ENCODE measurements at places on chromosomes 4 and X.
A peak's percentile ranks its signal among the peaks of the same experiment; 100 is the strongest.

DNA sequence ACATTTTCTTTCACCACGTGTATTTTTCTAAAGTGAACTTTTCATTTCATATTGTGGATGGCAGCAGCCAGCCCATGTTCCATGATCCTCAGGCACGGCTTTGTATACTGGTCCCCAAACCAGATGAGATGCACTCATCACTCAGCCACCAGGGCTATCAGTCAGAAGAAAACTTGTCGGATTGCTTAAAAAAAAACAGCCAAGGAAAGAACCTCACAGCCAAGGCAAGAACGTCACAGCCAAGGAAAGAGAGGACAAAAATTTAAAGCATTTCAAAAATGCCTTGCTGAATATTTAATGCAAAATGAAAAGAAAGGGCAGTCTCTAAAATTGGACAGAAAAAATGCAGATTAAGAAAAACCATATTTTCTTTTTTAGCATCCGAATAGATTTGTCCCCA lies 333.3 kb downstream of the PDGFC start:
- no peak for DNase-seq

- no peak for DNase-seq
Observed at GRCh38 chr4:30396772-30397475, 323.2 kb upstream of the PCDH7 start.

DNA sequence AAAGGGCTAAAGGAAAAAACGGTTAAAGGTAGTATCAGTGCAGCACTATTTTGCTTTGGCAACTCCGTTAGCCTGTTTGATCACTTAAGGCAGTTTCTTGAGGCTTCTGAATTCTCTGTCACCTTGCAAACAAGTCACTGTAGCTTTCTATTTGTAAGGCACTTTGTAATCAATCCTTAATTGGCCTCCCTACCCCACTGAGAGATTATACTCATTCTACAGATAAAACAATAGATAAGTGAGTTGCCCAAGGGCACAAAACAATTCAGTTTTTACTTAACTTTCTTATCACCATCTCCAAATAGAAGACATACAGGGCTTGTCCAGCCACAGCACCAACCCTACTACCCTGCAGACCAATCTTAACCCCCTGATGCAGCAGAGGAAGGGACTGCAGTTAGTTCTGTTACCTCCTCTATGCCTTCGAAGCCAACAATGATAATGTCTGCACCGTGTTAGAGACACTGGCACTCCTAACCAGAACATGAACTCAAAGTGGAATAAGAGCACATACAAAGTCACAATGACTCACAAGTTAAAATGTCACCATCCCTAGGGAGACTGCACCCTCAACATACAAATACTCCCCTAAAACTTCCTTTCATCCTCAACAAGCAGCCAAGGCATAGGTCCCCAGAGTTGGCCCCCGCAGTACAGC lies 1.7 kb downstream of the TMEM185A start:
- no peak for DNase-seq

DNA sequence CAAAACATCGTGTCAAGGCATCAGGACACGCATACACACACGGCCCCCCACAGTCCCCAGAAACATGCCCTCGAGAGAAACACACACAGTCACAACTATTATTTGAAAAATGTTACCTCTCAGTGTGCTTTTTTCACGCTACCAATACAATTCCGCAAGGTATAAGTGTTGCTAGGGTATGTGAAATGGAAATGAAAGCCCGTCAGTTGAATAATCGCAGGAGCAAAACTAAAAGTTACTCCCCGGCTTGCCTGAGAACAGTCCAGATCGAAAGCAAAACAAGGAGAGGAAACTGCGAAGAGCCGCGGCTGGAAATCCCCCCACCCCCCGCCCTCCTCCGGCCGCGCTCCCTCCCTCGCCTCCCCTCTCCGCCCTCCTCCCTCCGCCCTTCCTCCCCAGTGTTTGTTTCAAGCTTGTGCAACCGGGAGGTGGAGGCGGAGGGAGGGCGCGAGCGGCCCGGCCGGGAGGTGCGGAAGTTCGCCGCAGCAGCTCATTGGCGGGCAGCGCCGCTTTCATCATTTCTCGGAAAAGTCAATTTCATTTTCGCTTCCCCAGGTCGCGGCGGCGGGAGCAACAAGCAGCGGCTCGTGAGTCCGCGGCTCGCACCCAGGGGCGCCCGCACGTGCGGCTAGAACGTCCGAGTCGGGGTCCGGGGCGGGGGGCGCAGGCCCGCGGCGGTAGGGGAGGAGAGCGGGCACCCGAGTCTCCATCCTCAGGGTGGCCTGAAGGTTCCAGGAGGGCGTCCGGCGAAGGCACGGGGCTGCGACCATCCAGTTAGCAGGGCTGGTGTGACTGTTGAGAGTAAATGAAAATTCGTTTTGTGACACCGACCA lies at the start of gene IRF2:
TSS of gene IRF2 (minus strand) at position 288 of the 833 bp plus-strand sequence. CDS start 45,486 bp downstream, outside the sequence.
- peak; percentile 88 for DNase-seq

DNA sequence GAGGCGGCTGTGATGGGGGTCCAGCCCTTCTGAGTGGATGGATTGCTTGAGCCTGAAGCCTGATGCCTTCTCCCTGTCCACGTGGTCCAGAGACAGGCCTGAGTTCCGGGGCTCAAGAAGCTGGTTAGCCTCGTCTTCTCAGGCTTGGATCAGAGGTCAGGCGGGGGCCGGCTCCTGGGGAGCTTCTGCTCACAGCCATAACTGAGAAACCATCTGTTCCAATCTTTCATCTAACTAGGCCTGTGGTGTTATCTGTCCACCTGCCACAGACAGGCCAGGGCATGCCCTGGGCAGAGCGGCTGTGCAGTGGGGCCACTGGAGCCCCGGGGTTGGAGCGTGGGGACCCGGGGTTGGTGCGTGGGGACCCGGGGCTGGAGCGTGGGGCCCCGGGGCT lies 63.1 kb downstream of the SORCS2 start:
- DNase-seq, result no peak

DNA sequence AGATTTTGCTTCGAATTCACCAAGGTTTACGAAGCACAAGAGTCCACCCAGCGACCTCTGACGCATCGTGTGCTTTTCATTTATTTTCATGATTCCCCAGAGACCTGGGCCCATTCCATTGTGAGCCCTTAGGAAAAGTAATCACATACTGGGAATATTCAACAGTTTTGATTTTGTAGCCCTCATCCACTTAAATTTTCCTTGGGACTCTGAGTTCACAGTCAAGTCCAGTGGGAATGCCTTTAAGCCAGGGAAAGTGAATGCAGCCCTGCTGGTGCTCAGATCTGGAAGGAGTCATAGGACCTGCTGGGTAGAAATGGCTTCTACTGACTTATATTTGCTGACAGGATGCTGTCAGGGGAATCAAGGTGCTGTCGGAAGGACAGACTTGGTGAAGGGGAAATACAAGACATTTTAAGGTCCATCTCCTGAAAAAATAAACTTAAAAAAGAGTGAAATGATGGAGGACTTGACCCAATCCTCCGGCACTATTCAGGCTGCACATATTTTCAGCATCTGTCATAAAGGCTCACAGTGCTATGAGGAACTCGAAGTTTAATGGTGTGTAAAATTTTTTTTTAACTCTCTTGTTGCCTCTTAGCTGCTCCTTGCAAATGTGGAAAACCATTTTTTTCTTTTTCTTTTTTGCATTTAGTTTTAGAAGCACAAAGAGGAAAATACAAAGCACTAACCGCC lies 204.9 kb downstream of the MID1 start:
- no peak for DNase-seq

DNA sequence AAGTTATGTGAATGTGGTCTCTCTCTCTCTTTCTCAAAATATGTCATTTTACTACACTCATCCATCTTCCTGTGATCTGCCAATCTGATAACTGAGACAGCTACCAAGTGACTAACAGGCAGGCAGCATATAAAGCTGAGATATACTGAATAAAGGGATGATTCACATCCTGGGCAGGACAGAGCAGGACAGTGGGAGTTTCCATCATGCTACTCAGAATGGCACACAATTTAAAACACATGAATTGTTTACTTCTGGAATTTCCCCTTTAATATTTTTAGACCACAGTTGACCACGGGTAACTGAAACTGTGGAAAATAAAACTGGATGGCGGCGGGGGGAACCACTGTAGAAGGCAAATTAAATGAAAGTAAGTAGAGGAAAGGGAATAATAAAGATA lies 58.6 kb upstream of the DCTD start:
- DNase-seq, result no peak

DNA sequence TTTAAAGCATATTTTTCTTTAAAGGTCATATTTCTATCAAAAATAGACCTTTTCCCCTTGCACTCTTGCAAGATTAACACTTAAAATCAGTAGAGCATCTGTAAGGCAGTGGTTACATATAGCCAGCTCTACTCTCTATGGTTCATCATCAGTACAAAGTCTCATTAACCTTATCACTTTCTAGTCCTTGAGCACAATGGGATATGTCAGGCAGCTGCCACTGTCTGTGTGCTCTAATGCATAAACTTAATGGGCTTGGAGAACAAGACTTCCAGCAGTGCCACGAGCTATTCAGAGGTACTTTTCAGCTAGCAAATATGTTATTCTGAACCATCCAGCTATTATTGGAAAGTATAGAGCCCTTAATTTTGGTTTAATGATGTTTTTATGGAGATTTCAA lies 393.7 kb downstream of the GASK1B start:
- no peak for DNase-seq
